ENCODE measurements at places on chromosomes 13 and 19. TPM values are rescaled to one million over a fixed set of nuclear protein-coding genes. Genes with fewer than 3 reads are reported as not detected.

EML2 gene
- 47.8 TPM for polyA plus RNA-seq

KCNRG gene
- polyA plus RNA-seq, result 0.30 TPM

ZNF773 gene
- polyA plus RNA-seq, result 0.99 TPM

CD33 gene
- polyA plus RNA-seq, result 0.75 TPM

TMEM38A gene
- polyA plus RNA-seq, result 1.4 TPM

KCTD4 gene
- 0.28 TPM for polyA plus RNA-seq

DPRX gene
- 0.16 TPM for polyA plus RNA-seq

KLK15 gene
- polyA plus RNA-seq, result 0.27 TPM

CYSLTR2 gene
- polyA plus RNA-seq, result 0.15 TPM

KLHL1 gene
- 0.59 TPM for polyA plus RNA-seq

IGFL2 gene
- polyA plus RNA-seq, result not detected

CYP4F8 gene
- not detected for polyA plus RNA-seq

SMIM44 gene
- not detected for polyA plus RNA-seq

PLK5 gene
- polyA plus RNA-seq, result 0.11 TPM

GJB6 gene
- polyA plus RNA-seq, result 0.09 TPM

ZNF155 gene
- polyA plus RNA-seq, result 2.9 TPM

IL17D gene
- polyA plus RNA-seq, result 0.42 TPM

ZNF85 gene
- 6.9 TPM for polyA plus RNA-seq

ZNF534 gene
- polyA plus RNA-seq, result not detected

GTF2F2 gene
- 8.2 TPM for polyA plus RNA-seq

LIG4 gene
- 5.0 TPM for polyA plus RNA-seq

BEST2 gene
- not detected for polyA plus RNA-seq

CEACAM16 gene
- not detected for polyA plus RNA-seq

SLC6A16 gene
- polyA plus RNA-seq, result 5.9 TPM

RASGRP4 gene
- polyA plus RNA-seq, result 0.53 TPM

IZUMO2 gene
- not detected for polyA plus RNA-seq

NAT14 gene
- polyA plus RNA-seq, result 32.4 TPM

PRRG2 gene
- 11.6 TPM for polyA plus RNA-seq

PGLYRP2 gene
- polyA plus RNA-seq, result not detected

GJB2 gene
- polyA plus RNA-seq, result 0.59 TPM

TRAPPC2B gene
- polyA plus RNA-seq, result 14.7 TPM

GRK1 gene
- polyA plus RNA-seq, result 0.04 TPM

ZNF471 gene
- 1.9 TPM for polyA plus RNA-seq

NLRP11 gene
- 0.04 TPM for polyA plus RNA-seq

CD22 gene
- polyA plus RNA-seq, result 0.49 TPM

CYP2S1 gene
- 0.23 TPM for polyA plus RNA-seq

PSG2 gene
- not detected for polyA plus RNA-seq

ARL11 gene
- polyA plus RNA-seq, result 0.19 TPM

CKM gene
- 0.23 TPM for polyA plus RNA-seq

ZNF20 gene
- 2.8 TPM for polyA plus RNA-seq

FXYD7 gene
- polyA plus RNA-seq, result not detected

CLEC11A gene
- 4.7 TPM for polyA plus RNA-seq

CLDN10 gene
- polyA plus RNA-seq, result 96.5 TPM

VN1R2 gene
- not detected for polyA plus RNA-seq

MYH14 gene
- polyA plus RNA-seq, result 74.4 TPM

Measured in pancreas (tissue), 10 donors.